ENCODE measurements at places on chromosomes 2 and 18.
A peak's percentile ranks its signal among the peaks of the same experiment; 100 is the strongest.

DNA sequence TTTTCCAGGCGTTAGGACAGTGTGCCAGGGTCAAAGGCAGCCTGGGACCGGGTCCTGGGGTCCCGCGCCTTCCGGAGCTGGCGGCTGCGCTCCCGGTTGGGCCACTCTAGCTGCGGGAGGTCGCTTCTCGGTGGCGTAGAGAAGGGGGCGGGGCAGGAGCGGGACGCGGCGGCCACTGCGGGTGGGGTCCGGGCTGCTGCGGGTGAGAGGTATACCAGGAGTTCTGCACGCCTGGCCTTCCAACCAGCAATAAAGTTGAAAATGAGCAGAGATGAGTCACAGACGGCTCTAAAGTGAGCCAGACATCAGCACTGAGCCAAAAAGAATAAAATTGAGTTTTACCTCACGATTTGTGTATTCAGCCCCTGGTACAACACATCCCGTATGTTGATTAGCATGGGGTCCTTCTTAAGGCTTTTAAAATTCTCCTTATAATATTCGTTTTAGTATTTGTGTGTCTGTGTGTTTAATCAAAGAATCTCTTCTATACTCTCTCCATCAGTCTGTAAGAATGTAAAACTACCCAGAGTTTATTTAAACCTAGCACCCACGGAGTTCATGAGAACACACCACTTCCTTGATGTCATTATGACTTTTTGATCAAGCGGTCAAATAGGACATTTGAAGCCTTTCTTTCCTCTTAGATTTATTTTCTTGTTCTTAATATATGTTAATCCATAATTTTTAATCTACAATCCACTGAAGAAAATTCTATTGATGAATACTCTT, at the start of gene C1GALT1C1L:
Gene C1GALT1C1L (minus strand): TSS at position 108 of the 729 bp plus-strand sequence. CDS start 107 bp downstream, at position 1.
- no peaks in the 10 kb centered on the region for H3K36me3 ChIP-seq
- DNase-seq: no peak
- peak within 1 kb of the TSS; percentile 45 for H3K4me3 ChIP-seq

- H3K4me1 ChIP-seq: peaks cover 62% of the 10 kb centered on the region
- no peaks in the 10 kb centered on the region for H3K27me3 ChIP-seq
- no peak overlapping the region for H3K4me3 ChIP-seq
- H3K27ac ChIP-seq: no peak overlapping the region
- no peak for DNase-seq
Observed at GRCh38 chr18:48831113-48831759, 119.5 kb downstream of the SMAD7 start.

GRCh38 chr2:157899125-157899839, 23.2 kb upstream of the ACVR1 start:
- peak overlapping the region; percentile 26 for H3K4me3 ChIP-seq
- H3K4me1 ChIP-seq: peaks cover 44% of the 10 kb centered on the region
- no peak for DNase-seq
- H3K36me3 ChIP-seq: no peaks in the 10 kb centered on the region
- H3K27ac ChIP-seq: peak overlapping the region; percentile 78

GRCh38 chr18:59208602-59209125, 11.3 kb upstream of the GRP start:
- H3K36me3 ChIP-seq: no peaks in the 10 kb centered on the region
- no peaks in the 10 kb centered on the region for H3K27me3 ChIP-seq
- H3K27ac ChIP-seq: no peak overlapping the region
- no peak overlapping the region for H3K4me3 ChIP-seq
- no peak for DNase-seq
- no peaks in the 10 kb centered on the region for H3K4me1 ChIP-seq

DNA sequence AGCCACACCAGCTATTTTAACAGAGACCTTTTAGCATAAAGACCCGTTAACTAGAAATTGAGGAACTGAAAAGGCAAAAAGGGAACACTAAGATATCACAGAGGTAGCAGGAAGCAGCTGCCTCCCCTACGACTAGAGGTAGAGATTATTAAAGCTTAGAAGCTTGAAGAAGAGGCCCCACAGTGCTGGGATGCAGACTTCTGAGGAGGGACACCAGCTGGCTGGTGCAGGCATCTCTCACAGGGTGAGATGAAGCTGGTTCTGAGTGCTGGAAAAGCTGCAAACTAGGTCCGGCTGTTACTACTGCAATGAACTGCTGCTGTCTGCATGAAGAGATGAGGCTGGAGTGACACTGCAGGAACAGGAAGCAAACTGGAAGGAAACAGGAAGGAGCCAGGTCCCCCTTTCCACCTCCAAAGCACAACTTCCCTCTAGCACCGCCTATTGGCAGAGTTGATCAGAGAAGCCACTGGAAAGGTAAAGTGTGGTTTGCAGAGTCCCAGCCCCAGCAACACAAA, 61.2 kb upstream of the MRPS9 start:
- H3K36me3 ChIP-seq: no peaks in the 10 kb centered on the region
- H3K27me3 ChIP-seq: no peaks in the 10 kb centered on the region
- no peak overlapping the region for H3K4me3 ChIP-seq

- no peak overlapping the region for H3K4me3 ChIP-seq
- H3K36me3 ChIP-seq: peaks cover 4% of the 10 kb centered on the region
- H3K27me3 ChIP-seq: no peaks in the 10 kb centered on the region
- H3K4me1 ChIP-seq: peaks cover 8% of the 10 kb centered on the region
- no peak for DNase-seq
- H3K27ac ChIP-seq: no peak overlapping the region
Observed at GRCh38 chr2:62208758-62209114, 12.8 kb downstream of the B3GNT2 start.

GRCh38 chr18:12958478-12958877, 10.7 kb downstream of the SEH1L start:
- DNase-seq: no peak
- peaks cover 9% of the 10 kb centered on the region for H3K36me3 ChIP-seq
- H3K27ac ChIP-seq: no peak overlapping the region
- H3K4me3 ChIP-seq: no peak overlapping the region
- no peaks in the 10 kb centered on the region for H3K27me3 ChIP-seq

DNA sequence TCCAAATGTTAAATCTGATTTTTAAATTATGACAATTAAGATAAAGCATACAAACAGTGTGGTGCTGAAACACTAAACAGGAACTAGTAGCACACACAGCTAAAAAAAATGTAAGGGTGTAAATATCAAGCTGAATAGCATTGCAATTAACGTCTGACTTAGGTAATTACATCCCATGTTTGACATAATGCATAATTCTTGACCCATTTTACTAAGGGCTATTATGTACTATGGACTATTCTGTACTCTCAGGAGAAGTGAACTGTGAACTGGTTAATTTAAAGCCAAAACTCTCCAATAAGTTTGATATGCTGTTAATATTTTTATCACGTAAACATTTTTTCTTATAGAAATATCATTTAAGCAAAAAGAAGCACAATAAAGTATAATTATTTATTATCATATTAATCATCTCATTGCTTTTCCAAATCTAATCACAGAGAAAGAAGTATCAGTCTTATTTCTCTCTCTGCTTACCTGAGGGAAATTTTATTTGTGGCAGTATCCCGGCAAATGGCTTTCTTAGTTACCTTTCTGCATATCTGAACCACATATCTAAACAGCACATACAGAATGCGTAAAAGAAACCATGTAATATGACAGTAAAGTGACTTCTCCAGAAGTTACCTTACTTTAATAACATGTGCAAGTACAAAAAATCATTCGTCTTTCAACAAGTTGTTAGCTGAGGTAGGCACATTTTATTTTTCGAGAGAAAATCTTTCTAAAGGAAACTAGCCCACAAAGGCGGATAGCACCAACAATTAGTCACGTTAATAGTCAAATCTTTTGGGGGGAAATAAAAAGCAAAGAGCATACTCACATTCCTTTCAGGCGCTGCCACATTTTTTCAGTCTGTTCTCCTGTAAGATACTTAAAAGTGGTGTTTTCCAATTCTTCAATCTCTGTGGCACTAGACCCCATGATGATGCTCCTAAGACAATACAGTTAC, 94.9 kb upstream of the PDE1A start:
- H3K4me3 ChIP-seq: no peak overlapping the region
- no peak for DNase-seq
- no peaks in the 10 kb centered on the region for H3K4me1 ChIP-seq
- H3K27ac ChIP-seq: no peak overlapping the region
- H3K27me3 ChIP-seq: no peaks in the 10 kb centered on the region

GRCh38 chr18:8868276-8868675, 162.9 kb downstream of the MTCL1 start:
- no peak overlapping the region for H3K4me3 ChIP-seq
- no peaks in the 10 kb centered on the region for H3K36me3 ChIP-seq
- no peak overlapping the region for H3K27ac ChIP-seq
- no peak for DNase-seq
- H3K27me3 ChIP-seq: no peaks in the 10 kb centered on the region

DNA sequence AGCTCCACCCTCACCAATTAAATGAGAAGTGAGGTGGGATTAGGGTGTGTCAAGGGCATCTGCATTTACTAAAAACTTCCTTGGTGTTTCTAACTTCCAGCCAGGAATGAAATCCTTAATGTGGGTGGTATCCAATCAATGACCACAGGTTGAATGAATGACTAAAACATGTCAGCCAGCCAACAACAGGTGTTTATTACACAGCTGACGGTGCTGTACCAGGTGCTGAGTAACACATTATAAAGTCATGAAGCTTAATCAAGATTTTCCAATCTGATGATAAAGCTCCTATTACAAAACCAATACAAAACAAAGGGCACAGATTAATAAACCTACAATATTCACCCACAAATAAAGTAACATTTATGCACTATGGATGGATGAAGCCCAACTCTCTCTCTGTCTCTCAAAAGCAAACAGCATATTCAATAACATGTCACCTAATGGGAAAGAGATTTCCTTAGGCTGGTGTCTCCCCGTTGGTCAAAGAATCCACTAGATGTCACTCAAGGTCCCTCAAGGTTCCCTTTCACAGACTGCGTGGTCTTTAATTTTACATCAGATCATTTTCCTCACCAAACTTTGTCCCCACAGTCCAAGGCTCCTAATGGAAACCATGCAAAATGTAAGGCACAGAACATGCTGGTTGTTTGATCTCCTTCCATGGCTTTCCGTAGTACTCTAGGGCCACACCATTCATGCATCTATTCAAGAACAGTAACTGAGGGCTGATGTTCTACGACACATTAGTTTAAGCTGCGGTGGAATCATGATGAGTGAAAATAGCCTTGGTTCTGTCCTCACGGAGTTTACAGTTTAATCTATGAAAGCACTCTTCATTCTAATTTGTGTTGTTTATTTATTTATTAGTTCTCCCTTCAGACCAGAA, 6.4 kb upstream of the PTPN4 start:
- no peak overlapping the region for H3K4me3 ChIP-seq
- no peak for DNase-seq
- no peaks in the 10 kb centered on the region for H3K27me3 ChIP-seq
- no peak overlapping the region for H3K27ac ChIP-seq
- no peaks in the 10 kb centered on the region for H3K36me3 ChIP-seq

GRCh38 chr2:102251042-102251848, 60.1 kb upstream of the IL1RL1 start:
- no peaks in the 10 kb centered on the region for H3K36me3 ChIP-seq
- peak; percentile 28 for DNase-seq
- H3K27me3 ChIP-seq: no peaks in the 10 kb centered on the region
- no peak overlapping the region for H3K27ac ChIP-seq
- peak overlapping the region; percentile 75 for H3K4me3 ChIP-seq

DNA sequence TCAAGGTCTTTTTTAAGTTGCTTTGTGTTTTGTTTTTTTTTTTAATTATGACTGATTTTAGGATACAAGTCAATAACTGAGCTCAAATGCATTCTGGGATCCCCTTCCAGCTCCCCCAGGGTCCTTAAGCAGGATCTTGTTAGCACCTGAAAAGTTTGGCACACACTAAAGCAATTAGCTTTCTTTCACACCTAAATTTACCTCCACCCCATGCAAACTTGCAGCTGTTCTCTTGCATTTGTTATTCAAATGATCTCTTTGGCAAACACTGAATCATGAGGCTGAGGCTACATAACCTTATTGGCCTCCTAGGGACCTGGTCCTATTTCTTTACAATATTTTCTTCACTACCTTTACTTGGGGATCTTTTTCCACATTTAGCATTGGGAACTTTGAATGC, 2026.1 kb upstream of the CELF4 start:
- no peak for DNase-seq
- no peaks in the 10 kb centered on the region for H3K27me3 ChIP-seq
- no peaks in the 10 kb centered on the region for H3K4me1 ChIP-seq
- no peak overlapping the region for H3K4me3 ChIP-seq
- no peaks in the 10 kb centered on the region for H3K36me3 ChIP-seq

GRCh38 chr2:28352104-28352503, 40.6 kb upstream of the FOSL2 start:
- H3K27ac ChIP-seq: no peak overlapping the region
- H3K4me3 ChIP-seq: no peak overlapping the region
- DNase-seq: no peak
- H3K27me3 ChIP-seq: no peaks in the 10 kb centered on the region
- H3K4me1 ChIP-seq: peaks cover 24% of the 10 kb centered on the region

GRCh38 chr2:173828189-173829142, 136.7 kb downstream of the SP3 start:
- no peaks in the 10 kb centered on the region for H3K27me3 ChIP-seq
- H3K36me3 ChIP-seq: no peaks in the 10 kb centered on the region
- no peak overlapping the region for H3K4me3 ChIP-seq

DNA sequence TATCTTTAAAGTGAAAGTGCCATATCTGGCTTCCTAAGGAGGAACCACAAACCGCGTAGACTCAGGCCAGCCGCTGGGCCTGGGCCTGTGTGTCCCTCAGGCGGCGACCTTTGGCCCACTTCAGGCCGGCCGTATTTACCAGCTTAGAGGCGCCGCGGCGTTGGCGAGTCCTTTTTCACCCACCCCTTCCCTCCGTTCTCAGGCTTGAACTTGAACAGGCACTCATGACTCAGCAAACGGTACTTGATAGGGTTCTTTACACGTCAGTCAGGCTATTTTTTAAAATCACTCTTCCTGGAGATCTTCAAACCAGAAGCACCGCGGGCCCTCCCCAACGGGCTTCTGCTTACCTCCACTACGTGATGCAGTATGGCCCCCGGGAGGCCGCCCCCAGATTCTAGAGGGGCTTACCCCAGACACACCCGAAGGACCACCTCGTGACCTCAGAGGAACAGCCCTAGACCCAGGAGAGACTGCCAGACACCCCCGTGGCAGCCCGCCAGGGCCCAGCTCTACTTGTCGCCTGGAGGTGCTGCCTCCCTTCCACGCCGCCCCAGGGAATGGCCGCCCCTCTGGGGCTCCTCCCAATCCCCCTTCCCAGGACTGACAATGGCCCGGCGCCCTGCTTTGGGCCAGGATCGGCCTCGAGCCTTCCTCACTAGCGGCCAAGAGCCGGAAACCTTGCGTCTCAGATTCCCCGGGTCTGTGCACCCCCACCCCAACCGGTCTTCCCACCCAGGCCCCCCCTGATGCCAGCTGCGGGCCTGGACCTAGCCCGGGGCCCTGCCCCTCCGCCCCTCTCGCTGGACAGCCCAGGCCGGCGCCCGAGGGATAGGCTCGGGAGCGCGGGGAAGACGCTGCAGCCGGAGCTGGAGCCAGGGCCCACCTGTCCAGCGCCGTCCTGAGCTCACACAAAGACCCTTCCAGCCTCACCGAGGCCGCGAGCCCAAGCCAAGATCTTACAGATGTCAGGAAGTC, 33.8 kb upstream of the IMPA2 start:
- no peaks in the 10 kb centered on the region for H3K36me3 ChIP-seq
- no peaks in the 10 kb centered on the region for H3K4me1 ChIP-seq
- H3K4me3 ChIP-seq: peak overlapping the region; percentile 67
- peak; percentile 55 for DNase-seq
- H3K27ac ChIP-seq: peak overlapping the region; percentile 57

- no peaks in the 10 kb centered on the region for H3K36me3 ChIP-seq
- DNase-seq: no peak
- no peaks in the 10 kb centered on the region for H3K27me3 ChIP-seq
- no peaks in the 10 kb centered on the region for H3K4me1 ChIP-seq
- no peak overlapping the region for H3K4me3 ChIP-seq
Observed at GRCh38 chr2:99832926-99833325, 309.5 kb downstream of the AFF3 start.
